ENCODE measurements at places on chromosomes 12 and 14. TPM values are rescaled to one million over a fixed set of nuclear protein-coding genes. Genes with fewer than 3 reads are reported as not detected.

GRCh38 chr14:70585231-70585630 is 15.2 kb downstream of the MED6 start:
- no peak for DNase-seq

The NPFF gene
- 0.98 TPM for total RNA-seq

DNA sequence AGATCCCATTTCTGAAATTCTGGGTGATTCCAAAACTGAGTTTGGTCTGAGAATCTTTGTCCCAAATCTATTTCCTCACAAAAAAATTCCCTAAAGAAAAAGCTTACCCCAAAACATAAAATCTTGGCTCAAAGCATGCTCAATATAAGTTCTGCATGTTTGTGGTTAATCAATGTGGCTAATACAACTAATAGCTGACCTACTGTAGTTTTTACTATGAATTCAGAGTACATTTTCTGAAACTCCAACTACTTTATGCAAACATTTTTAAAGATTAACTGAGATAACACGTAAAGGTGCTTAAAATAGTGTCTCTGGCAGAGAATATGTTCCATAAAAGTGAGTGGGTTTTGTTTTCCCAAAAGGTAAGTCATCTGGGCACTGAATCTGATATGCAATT is 133.1 kb downstream of the MED13L start:
- no peak for DNase-seq

The GLS2 gene
- total RNA-seq: 0.09 TPM

The CCDC197 gene
- total RNA-seq: 0.04 TPM

GRCh38 chr14:102829016-102829548 is 51.8 kb downstream of the TRAF3 start:
- DNase-seq: peak; percentile 51

The TOMM20L gene
- not detected for total RNA-seq

- peak; percentile 60 for DNase-seq
Observed at GRCh38 chr14:31568161-31568560, 7.0 kb downstream of the NUBPL start.

DNA sequence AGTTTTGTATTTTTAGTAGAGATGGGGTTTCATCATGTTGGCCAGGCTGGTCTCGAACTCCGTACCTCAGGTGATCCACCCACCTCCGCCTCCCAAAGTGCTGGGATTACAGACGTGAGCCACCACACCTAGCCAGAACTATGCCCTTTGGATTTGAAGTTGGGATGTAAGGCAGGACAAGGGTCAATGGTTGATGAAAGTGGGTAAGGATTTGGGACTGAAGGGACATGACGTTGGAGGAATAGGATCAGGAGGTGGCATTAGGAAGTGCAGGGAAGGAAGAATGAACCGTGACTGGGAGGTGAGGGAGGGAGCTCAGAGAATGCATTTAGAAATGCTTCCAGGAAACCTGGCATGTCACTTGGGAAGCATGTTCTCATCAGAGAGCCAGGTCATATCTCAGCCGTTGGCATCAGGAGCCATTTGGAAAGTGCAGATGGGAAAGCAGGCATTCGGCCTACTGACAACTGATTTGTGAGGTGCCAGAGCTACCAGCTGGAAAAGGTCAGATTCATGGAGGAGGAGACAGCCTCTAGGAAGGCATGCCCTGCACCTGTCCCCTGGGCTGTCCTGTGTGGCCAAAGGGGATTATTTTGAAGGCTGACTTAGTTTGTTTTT is 2.2 kb downstream of the CRADD start:
- DNase-seq: peak; percentile 83

DNA sequence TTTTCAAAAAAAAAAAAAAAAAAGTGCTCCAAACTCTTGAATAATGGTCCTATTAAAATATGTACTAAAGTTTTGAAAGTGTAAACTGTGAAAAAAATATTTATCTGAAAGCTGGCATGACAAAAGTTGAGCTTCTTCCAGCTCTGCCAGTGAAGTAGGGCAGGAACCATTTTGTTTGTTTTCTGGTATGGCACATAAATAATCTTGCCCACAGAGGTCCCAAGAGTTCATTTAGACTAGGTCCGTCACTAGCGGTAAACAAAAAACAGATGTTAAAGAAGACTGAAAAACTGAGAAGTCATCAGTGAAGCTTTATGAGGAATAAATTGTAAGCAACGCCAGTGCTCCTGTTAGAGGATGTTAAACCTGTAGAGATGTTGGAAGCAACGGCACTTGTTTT is 7.0 kb downstream of the ERP27 start:
- no peak for DNase-seq

GRCh38 chr12:6899837-6900519 is 4.6 kb upstream of the LRRC23 start:
- DNase-seq: peak; percentile 82

DNA sequence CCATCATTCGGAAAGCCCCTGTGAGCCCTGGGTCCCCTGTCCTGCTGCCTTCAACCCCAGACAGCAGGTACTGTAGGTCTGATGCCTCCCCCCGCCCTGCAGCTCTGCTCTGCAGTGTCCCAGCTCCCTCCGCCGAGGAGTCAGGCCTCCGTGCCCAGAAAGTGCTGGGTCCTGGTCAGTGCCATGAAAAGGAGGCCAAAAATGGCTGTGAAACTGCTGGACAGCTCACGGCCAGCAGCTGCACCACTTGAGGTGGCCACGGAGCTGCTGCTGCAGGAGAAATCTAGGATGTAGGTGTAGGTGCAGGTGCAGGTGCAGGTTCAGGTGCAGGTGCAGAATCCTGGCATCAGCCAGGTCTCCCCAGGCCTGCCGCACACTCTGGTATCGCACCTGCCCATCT is 196.1 kb downstream of the SLC15A4 start:
- DNase-seq: no peak

GRCh38 chr12:11136075-11136474 is 1.6 kb upstream of the TAS2R30 start:
- DNase-seq: no peak

The PMEL gene
- 0.62 TPM for total RNA-seq

DNA sequence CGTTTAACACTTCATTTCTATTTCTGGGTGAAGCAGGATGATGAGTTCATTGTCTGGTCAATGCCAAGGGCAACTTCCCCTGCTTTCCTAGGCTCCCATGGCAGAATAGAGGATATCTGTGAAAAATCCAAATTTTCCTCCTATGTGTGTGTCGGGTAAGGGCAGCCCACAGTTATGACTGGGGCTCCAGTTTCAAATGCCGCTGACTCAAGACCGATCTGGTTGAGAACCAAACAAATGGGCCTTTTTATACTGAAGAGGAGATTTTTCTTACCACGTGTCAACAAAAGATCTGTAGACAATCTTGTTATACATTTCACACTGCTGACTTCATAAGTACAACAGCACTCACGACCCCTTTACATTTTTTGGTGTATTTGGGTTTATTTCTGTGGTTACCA is 120.8 kb downstream of the CHST11 start:
- DNase-seq: peak; percentile 15

- DNase-seq: peak; percentile 66
Observed at GRCh38 chr14:79246173-79246572, 965.1 kb downstream of the DIO2 start.

The GLIPR1L1 gene
- not detected for total RNA-seq

DNA sequence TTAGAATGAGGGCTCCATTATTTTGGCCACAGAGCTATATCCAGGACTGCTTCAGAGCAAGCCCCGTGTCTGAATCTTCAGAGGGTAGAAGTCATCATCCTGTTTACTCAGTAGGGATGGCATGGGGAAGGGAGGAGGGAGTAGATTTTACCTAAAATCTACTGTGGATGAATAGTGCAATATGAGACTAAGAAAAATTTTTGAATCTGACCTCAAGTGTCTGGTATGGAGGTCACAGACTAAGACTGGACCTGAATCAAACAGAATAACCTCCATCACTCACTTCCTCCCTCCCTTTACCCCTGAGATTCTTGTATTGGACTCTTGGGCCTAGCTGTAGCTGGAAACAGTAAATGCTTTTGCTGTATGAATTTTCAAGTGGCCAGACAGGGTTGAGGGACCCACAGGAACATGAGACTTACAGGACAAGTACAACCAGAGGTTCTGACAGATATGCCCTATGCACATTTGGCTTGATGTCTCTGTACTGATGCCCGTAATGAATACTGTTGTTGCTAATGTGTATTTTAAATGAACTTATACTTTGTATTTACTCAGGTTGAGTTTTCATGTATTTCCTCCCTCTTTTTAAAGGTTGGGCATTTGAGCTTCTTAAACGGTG is 78.5 kb downstream of the CCDC91 start:
- no peak for DNase-seq

DNA sequence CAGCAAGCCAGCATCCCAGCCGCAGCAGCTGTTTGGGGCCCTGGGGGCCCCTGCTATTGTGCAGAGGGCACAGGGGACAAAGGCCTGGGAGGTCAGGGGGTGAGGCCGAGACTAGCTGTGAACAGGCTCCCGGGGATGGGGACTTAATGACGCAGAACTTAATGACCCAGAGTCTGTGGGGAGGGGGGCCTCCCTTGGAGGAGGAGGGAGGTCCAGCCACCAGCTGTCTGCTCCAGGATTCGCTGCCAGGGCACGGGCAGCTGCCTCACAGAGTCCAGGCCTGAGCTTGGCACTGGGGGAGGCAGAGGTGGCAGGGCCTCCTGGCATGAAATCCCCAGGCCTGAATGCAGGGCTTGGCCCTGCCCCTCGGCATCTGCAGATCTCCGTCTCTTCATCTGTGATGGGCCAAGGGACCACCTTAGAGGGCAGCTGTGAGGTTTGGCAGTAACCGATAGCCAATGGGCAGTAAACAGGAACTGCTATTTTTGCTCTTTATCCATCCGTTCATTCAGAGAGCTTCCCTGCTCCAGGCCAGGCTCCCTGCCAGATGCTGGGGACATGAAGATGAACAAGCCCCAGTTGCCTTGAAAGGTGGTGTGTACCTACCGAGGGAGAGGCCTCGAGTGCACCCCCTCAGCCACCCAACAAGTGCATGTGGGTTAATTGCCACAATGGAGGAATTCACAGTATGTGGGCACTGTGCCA is 6.7 kb downstream of the FAM222A start:
- DNase-seq: peak; percentile 91

The CIDEB gene
- total RNA-seq: 13.4 TPM

GRCh38 chr14:54498095-54498531 is 9.3 kb upstream of the GMFB start:
- no peak for DNase-seq

DNA sequence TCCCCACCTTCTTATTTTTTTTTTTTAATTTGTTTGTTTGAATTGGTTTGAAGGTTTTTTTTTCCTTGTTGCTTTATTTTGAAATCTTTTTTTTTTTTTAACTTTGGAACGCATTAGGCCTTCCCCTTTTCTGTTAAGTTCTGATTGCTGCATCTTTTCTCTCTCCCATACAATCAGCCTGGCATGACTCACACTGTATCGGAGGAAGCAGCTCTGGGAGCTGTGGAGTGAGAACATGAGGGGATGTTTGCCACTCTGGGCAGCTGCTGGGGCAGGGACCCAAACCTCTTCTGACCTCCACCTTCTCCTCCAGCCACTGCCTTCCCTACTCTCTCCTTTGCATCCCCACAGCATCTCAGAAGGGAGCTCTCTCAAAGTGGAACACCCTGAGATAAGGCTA is 160.3 kb upstream of the FKBP4 start:
- no peak for DNase-seq

DNA sequence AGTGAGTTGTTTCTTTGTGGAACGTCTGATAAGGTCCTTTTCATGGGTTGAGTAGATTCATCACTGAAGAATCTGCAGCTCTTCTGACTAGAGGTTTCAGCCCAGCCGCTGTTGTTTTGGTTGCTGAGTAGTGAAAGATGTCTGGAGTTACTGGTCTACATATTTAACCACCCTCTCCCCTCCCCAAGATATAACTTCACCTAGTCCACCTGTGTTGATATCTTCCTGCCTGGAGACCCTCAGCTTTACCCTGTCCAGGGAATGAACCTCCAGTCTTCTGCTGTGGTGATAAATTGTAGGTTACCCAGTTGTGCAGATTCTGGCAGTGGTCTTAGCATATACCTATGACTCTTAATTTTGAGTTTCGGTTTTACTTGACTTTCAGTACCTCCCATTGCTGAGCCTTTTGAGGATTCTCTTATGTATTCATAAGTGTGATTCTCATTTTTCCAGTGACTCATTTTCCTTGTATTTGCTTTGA is 62.9 kb downstream of the CCDC91 start:
- no peak for DNase-seq

GRCh38 chr14:44300916-44301315 is 206.2 kb downstream of the FSCB start:
- DNase-seq: no peak

DNA sequence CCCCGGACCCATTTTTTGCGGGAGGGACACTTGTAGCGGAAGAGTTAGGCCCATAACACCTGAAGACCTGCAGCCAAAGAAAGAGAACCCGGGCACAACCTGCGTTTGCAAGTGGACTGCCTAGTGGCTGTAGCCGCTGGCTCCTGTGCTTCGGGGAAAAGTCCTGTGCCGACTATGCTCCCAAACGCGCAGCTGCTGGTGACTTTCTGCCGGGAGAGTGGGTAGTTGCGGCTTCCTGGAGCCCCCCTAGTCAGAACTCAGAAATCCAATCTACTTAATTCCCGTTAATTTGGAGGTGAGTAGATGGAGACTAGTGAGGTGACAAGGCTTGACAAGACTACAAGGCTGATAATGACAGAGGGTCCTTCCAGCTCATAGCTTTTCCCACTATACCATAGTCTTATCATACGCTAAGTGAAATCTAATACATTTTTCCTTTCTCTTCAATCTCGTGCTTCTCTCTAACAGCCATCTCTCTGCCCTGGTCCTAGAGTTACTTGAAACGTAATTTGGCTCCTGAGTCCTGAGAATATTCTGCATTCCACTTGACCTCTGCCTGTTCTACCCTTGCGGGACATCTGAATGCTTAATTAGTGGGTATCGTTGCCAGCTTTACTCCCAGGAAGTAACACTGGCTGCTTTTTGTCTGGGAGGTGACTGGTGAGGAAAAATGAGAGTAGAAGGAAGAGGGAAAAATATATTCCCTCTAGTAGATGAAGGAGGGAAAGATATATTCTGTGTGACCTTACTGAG is 556 bp downstream of the MTHFD1 start:
- DNase-seq: peak; percentile 59
